Posterior vena cava (tissue), 2 donors: ENCODE measurements at places on chromosomes 6 and 20.

- no peak for DNase-seq
Observed at GRCh38 chr6:152804150-152804549, 53.6 kb downstream of the VIP start.

DNA sequence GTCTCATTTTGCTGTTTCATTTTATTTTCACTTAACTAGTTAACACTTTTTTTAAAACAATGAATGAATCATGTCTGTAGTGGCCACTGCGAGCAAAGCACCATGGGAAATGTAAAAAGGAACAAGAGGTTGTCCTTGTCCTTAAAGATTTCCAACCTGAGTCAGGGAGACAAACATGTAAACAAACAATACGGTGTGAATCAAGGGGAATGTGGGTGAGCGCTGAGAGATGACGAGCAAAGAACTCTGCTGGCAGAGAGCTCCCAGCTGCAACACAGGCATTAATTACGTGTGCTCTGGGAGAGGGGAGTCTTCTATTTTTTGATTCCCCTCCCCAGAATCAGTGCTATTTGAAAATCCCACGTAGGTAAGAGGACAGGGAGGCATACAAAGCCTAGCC, 84.3 kb downstream of the ATXN1 start:
- DNase-seq = no peak

DNA sequence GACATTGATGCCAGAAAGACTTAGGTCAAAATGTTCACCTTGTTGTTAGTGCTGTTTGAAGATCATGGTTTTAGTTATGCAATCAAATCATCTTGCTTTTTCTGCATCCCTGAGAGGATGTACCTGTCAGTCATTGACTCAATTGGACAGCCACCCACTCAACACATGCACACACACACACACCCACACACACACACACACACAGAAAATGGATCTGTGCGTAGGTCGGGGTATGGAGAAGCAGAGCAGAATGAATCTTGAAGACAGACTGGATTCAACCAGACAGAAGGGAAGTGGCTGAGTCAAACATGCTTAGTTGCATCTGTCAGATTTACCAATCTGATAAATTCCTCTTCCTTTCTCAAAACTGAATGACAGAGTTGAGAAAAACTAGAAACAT, 19.1 kb upstream of the ZSCAN23 start:
- no peak for DNase-seq

- no peak for DNase-seq
Observed at GRCh38 chr6:37433657-37434271, 743 bp downstream of the CMTR1 start.

- no peak for DNase-seq
Observed at GRCh38 chr6:39196673-39197091, 32.6 kb downstream of the KCNK5 start.

DNA sequence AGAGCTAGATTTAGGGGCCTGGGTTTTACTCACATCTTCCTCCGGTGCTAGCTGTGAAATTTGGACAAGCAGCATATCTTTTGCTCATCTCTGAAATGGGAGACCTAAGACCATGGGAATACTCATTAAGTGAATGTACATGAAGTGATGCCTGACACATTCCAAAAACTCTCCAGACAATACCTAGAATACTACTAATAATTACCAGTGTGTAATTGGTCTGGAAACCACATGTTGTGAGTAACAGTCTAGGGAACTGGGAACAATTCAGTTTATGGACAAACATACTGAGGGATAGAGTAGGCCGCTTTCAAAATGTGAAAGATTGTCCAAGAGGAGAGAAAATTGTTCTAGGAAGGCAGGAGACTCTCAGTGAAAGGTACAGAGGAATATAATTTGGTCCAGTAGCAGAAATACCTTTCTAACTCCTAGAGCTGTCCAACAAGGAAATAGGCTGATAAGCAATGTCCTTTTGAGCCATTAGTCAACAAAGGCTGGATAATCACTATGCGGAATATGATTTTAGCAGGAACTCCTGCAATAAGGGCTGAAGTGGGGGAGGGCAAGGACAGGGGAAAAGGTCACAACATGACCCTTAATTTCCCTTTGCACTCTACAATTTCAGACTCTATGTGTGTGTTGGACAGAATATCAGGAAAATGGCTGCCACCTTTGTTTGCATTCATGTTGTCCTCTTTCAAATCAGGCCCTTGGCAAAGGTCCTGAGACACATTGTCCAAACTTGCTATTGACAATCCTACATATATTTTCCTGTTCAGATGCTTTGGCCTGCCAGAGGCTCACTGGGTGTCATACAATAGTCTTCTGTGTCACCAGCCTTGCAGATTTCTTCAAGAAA, 315.4 kb downstream of the PLCB1 start:
- DNase-seq = no peak

GRCh38 chr6:163916315-163917081, 502.0 kb downstream of the QKI start:
- no peak for DNase-seq

DNA sequence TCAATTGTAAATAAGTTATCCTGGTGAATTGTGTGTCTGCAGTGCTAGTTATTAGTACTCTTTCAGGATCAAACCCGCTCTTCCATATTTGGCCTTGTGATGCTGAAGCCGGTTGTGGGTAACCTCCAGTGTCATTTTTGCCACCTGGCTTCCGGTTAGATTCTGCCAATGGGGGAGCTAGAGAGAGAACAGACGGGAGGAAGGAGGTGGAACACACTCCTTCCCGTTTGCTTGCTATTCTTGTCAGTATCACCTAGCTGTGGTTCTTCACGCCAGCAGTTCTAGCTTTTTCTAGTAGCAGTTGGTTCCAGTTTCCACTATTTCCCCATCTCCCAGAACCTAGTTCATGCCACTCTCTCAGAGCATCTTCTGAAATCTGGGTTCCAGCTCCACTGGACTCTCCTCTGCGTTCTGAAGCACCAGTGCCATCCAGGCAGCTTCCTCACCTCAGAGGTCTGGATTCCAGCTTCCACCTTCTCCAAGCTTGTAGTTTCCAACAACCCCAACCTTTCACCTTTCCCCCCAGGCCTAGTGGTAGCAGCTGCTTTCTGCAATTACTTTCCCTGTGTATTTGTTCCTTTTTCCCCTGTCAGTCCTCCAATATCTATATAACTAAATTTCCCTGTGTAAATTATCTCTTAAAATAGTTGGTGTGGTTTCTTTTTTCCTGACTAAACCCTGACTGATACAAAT, 46.9 kb upstream of the LOC128125822 start:
- DNase-seq = no peak

- DNase-seq = no peak
Observed at GRCh38 chr6:24971067-24971466, 35.3 kb upstream of the RIPOR2 start.

DNA sequence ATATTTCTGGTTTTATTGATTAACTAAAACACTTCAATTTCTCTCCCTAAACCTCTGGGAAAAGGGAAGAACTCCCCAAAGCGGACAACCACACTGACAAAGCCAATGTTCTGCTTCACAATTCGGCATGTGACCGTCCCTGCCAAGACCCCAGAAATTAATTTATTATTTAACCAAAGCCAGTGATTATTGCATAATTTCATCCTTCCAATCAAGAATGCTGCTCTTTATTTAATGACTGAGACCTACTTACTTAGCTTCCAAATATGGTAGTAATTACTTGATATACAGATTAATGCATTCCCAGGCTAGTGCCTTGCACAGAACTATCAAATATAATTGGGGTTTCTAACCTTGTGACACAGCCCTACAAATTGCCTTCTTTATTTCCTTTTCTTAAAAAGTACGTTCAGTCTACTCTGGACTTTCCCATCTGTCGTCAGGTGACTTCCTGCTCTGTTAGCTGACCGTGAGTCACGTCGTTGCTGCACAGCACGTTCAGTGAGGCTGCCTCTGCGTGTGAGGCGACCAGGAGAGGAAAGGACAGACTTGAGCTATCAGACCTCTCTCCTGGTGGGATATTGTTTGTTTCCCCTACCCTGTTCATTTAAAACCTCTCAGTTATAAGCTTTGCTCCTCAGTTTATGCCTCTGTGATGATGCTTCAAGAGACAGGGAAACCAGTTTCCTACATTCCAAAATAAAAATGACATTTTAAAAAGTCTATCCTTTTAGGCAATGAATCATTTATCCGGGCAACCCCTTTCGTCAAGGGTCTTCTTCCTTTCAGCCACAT, 55.7 kb upstream of the TNFAIP3 start:
- peak; percentile 91 for DNase-seq

- DNase-seq = no peak
Observed at GRCh38 chr6:89975991-89976693, 81.9 kb downstream of the GJA10 start.

- no peak for DNase-seq
Observed at GRCh38 chr6:444653-445275, 53.2 kb downstream of the IRF4 start.

DNA sequence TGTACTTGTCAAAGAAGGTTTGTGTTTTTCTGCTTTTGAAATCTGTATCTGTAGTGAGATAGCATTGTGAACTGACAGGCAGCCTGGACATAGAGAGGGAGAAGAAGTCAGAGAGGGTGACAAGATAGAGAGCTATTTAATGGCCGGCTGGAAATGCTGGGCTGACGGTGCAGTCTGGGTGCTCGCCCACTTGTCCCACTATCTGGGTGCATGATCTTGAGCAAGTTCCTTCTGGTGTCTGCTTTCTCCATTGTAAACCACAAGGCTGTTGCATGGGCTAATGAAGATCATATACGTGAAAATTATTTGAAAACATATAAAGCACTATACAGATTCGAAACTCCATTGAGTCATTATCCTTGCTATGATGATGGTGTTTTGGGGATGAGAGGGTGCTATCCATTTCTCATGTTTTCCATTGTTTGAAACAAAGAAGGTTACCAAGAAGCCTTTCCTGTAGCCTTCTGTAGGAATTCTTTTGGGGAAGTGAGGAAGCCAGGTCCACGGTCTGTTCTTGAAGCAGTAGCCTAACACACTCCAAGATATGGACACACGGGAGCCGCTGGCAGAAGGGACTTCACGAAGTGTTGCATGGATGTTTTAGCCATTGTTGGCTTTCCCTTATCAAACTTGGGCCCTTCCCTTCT, 18.4 kb downstream of the CD83 start:
- DNase-seq = no peak

DNA sequence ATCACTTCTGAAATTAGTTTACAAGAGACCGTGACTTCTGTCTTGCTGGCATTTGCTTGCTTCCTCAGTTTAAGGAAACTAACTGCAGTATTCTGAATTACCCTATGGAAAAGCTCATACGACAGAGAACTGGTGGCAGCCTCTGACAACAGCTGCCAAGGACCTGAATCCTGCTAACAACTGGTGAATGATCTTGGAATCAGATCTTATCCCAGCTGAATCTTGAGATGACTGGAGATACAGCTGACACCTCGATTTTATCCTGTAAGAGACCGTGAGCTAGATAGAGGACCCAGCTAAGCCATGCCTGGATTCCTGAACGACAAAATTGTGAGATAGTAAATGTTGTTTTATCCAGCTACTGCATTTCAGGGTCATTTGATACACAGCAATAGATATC, 202.3 kb downstream of the OGFRL1 start:
- no peak for DNase-seq

- no peak for DNase-seq
Observed at GRCh38 chr6:87848616-87849015, 146.6 kb upstream of the AKIRIN2 start.

DNA sequence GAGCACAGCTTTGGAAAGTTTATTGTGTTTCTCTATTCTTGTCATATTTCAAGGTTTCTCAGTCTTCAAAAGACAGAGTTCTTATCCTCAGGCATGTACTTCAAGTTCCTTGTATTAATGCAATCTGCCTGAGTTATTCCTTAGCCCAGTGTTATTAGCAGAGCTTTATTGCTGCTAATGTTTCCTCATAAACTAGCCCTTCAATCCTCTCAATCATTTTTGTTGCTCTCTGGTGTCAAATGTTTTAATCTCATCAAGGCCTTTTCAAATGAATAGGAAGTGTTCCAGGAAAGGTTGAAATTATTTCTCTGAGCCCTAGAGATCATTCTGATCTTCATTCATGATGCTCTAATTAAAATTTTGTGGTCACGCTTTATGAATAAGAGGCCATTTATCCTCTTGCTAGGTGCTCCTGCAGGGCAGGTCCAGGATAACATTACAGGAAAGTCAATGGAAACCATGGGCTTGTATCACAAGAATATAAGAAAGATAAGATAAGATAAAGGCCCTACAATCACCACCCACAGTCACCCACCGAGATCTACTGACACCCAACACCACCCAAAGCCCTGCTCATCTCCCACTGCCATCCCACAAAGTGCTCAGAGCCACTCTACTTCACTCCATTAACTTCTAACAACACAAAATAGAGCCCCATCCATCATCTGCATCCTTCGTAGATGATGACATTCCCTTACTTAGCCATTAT, 125.9 kb downstream of the COL9A1 start:
- DNase-seq = no peak

DNA sequence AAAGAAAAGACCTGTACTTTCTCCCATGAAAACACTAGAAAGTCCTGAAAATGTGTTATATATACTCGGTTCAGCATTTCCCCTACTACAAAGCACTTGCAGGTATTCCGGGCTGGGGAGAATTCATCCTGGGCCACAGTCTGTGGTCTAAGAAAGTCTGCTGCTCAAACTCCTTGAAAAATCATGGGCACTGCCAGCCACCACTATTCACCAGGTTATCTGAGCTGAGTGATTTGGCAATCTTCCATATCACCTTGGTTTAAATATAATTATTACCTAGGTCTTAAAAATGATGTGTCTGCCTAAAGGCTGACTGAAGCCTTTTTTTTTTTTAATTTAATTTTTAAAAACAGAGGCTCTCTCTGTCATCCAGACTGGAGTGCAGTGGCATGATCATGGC, 11.3 kb downstream of the FKBP5 start:
- no peak for DNase-seq

- no peak for DNase-seq
Observed at GRCh38 chr20:21053002-21053762, 53.0 kb downstream of the LINC00237 start.

DNA sequence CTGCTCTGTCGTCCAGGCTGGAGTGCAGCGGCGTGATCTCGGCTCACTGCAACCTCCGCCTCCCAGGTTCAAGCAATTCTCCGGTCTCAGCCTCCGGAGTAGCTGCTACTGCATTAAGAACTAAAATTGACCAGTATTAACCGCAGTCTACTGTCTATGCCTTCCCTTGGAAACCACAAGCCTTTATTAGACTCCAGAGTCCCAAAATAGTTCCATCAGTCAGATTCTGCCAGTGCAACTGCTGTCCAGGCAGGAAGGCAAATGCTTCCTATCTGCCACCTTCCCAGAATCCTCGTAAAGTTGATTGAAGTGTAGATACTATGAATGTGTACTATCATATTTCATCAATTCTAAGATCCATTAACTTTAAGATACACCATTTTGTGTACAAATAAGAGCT, 16.7 kb downstream of the KAT14 start:
- no peak for DNase-seq

DNA sequence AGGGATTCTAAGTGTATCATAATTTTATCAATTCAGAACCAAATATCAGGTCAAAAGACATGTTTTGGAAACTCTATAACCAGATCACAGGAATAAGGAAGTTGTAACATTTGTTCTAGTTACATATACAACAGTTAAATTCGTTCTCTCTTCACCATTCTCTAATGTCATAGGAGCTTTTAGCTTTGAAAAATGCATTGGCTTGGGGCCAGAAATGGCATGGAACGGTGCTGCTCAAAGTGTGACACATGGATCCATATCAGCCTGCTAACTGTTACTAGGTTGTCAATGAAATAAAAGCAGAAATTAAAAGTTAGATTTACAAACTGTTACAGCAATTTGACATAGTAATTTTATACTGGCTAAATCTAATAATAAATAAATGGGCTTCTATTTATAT, 120.3 kb downstream of the LCA5 start:
- DNase-seq = no peak
